Kidney (tissue), 22 donors: ENCODE measurements at places on chromosomes 6 and 20. TPM values are rescaled to one million over a fixed set of nuclear protein-coding genes. Genes with fewer than 3 reads are reported as not detected.

DNA sequence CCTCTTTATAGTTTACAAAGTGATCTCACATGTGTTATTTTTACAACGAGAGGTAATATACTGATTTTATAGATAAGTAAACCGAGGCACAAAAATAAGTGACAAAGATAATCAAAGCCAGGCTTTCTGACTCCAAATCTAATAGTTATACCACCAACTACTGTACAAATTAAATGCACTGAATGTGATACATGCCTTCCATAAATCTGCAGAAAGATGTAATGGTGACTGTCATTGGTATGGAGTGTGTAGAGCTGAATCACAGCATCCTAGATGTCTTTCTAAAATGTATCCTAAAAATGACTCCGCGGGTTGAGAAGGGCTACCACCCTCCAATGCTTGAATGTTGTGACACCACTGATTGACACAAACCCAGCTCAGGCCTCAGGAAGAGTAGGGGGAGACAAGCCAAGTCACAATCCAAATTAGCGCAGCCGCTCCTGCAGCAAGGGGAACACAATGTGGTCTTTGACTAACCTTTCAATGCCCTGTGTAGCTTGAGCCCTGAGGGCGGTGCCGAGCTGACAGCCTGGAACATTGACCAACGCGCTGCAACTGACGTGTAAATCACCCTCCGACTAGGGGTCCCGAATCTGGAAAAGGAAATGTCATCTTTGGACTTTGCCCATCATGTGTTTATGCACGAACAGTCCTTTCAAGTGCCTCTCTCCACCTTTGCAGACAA is 136.8 kb downstream of the OLIG3 start:
- peak; percentile 43 for DNase-seq

GRCh38 chr6:46393161-46393939 is 97.9 kb downstream of the RCAN2 start:
- DNase-seq = no peak

DNA sequence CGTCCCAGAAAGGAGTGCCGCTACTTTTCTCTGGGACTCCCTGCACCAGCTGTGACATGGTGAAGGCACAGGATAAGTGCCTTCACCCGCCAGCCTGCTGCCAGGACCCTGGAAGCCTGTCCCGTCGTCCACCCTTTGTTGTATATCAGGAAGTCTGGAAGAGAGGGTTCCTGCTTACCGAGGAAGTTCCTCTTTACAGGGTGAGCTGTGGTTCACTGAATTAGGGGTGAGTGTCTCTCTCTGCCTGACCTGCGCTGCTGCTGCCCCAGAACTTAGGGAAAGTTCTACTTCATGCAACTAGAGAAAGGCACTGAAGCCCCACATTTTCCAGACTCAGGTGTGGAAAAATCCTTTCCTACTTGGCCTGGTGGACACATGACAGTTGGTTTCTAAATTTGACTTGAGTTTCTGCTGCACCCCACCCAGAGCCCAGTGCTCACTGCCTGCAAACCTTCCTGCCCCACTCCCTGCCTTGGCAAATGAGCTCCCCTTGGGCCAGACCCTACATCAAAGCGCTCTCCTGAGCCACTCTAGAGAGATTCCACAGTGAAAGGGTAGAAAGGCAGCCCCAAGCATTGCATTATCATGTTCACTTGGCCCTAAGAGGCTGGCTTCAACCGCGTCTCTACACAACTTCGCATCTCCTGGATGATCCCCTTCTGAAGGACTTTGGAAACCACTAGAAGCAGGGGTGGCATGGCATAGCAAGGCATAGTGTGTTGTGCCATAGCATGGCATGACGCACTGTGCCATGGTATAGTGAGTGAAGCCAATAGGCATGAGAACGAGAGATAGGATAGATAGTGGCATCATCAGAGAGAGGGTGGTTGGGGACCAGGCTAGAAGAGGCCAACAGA is 215.8 kb upstream of the CDYL start:
- DNase-seq = no peak

- DNase-seq = no peak
Observed at GRCh38 chr6:147003186-147003585, 201.0 kb upstream of the STXBP5 start.

GRCh38 chr6:125904871-125905270 is 51.7 kb upstream of the HINT3 start:
- DNase-seq = no peak

GRCh38 chr20:40648210-40649072 is 40.6 kb downstream of the MAFB start:
- no peak for DNase-seq

Gene HDGFL1
- polyA plus RNA-seq = not detected

Gene IPCEF1
- 2.7 TPM for polyA plus RNA-seq

Gene FAM83C
- polyA plus RNA-seq = not detected

Gene HLA-DMA
- 101 TPM for polyA plus RNA-seq

Gene SLC35F1
- polyA plus RNA-seq = 0.28 TPM

Gene PREP
- polyA plus RNA-seq = 13.4 TPM
